ENCODE measurements at places on chromosomes 3 and 15.

- no peak for DNase-seq
Measured at GRCh38 chr3:38173834-38174418, 8.6 kb downstream of the OXSR1 start.

- DNase-seq = no peak
Measured at GRCh38 chr3:160796089-160796812, 40.2 kb downstream of the PPM1L start.

- no peak for DNase-seq
Measured at GRCh38 chr15:83871808-83872559, 218.1 kb downstream of the ADAMTSL3 start.

GRCh38 chr3:57709031-57709430 is 16.2 kb upstream of the DENND6A start:
- no peak for DNase-seq

GRCh38 chr3:107675233-107675900 is 152.6 kb downstream of the BBX start:
- no peak for DNase-seq

- no peak for DNase-seq
Measured at GRCh38 chr3:148922467-148922866, 57.4 kb downstream of the CPA3 start.

- no peak for DNase-seq
Measured at GRCh38 chr3:99562138-99562537, 76.3 kb upstream of the COL8A1 start.

DNA sequence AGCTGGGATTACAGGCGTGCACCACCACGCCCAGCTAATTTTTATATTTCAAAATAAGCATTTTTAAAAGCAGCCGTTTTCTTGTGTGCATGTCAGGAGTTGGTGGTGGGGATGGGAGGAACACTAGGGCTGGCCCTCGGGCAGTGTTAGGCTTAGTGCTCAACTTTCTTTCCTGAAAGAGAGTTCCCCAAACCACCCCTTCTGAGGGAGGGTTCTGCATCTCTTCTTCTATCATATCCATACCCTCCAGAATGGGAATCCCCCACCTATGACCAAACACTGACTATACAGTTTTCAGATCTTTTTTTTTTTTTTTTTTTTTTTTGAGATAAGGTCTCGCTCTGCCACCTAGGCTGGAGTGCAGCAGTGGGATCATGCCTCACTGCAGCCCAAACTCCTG is 12.5 kb downstream of the PFKFB4 start:
- DNase-seq = no peak

GRCh38 chr15:54638666-54639065 is 558.1 kb downstream of the RSL24D1 start:
- no peak for DNase-seq

GRCh38 chr15:66851311-66852063 is 149.5 kb downstream of the SMAD6 start:
- peak; percentile 77 for DNase-seq
